Cerebellar nuclear complex (tissue), 1 donor: ENCODE measurements at places on chromosomes 12 and 14.

DNA sequence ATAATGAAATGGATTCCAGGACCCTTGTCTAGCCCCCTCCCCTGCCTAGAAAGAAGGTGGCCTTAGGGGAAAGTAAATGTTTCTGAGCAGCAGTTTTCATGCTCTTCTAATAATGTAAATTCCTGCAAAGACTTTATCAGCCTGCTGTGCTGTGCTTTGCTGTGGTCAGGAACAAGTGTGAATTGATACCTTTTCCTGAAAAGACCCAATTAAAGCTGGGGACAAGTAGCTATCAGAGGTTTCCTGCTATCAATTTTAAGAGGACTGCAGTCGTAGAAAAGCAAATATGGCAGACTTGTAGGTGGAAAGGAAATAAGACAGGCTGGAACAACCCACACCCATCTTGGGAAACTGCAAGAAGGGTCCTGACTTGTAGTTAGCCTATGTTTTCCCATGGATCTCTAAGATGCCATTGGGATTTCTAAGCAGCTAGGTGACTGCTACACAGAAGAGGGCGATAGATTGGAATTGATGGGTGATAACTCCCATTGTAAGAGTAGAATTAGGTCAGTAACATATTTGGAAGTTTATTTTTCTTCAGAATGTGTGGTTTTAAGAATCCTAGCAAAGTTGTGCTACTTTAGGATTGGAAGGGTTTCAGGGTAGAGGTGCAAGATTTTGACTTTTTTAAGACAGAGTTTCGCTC, 3.1 kb downstream of the DYNLL1 start:
- no peak for DNase-seq

DNA sequence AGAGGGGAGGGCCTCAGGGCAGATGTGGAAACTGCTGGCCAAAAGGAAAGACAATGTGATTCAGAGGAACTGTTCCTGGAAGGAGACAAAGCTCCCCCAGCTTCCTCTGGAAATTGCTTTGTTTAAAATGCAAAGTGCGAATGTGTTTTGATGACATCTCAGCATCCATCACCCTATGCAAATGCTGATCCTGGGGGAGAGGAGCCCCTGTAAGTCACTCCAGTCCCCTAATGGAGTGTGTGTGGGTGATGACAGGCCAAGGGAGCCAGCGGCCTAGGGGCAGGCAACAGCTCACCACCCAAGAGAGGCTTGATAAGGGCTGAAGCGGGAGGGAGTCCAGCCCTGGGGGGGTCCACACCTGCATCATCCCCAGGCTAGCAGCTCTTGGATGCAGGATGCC, 134.2 kb downstream of the ESRRB start:
- DNase-seq = no peak

- DNase-seq = no peak
Measured at GRCh38 chr14:64467101-64467500, 1.8 kb downstream of the AKAP5 start.

GRCh38 chr12:108613548-108613947, 15.7 kb upstream of the TMEM119 start:
- DNase-seq = no peak

DNA sequence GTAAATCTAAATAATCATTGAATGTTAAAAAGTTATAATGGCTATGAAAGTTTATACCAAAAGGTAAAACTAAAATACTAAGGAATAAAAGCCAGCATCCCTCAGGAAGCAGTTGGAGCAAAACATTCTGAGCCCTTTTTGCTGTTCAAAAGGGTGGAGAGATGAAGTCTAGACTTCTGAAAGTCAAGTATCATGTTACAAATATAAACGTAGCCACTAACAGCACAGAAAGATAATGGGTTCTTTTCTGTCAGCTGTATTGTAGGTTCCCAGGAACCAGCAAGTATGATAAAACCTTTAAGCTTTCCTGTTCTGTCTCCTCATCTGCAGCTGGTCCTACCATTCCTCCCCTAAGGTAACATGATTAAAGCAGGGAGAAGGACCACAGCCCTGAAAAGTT, 16.4 kb upstream of the PLD4 start:
- no peak for DNase-seq

DNA sequence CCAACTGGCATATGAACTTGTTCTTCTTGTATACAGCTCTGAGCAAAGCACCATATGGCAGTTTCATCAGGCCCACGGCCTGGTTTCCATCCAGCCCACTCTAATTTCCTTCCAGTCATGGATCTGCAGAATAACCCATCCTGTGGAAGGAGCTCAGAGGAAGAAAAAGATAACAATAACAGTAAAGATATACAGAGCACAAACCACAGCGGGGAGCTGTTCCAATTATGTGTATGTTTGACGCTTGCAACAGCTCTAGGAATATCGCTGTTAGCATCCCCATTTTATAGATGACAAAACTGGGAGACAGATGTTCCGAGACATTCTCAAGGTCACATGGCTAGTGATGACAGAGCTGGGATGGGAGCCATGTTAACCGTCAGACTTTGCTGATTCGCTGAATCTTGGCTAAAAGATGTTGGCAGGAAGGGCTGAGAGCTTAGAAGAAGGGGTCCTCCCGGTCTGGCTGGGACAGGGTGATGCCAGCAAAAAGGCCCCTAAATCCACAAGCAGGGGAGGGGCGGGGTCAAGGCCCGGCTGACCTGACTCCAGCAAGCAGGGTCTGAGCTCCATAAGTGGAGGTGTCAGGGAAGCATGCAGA, 34.4 kb upstream of the CIPC start:
- no peak for DNase-seq

GRCh38 chr14:29274890-29275596, 508.5 kb downstream of the FOXG1 start:
- no peak for DNase-seq

- no peak for DNase-seq
Measured at GRCh38 chr12:132966676-132967415, 10.7 kb upstream of the ZNF605 start.
